MCF 10A (cell line): ENCODE measurements at places on chromosomes 2 and 18. TPM values are rescaled to one million over a fixed set of nuclear protein-coding genes. Genes with fewer than 3 reads are reported as not detected.

The HOXD12 gene
- total RNA-seq, result not detected in 2 replicates

- no peak for DNase-seq
Observed at GRCh38 chr2:203396667-203397066, 68.5 kb downstream of the ABI2 start.

The STARD6 gene
- not detected in 2 replicates for total RNA-seq

- DNase-seq, result no peak
Observed at GRCh38 chr2:114735126-114735525, 292.7 kb downstream of the DPP10 start.

- DNase-seq, result no peak
Observed at GRCh38 chr18:10757946-10758345, 232.1 kb downstream of the NAPG start.

The RAPGEF4 gene
- 0.42 TPM in 1 of 2 replicates, not detected in the other for total RNA-seq

DNA sequence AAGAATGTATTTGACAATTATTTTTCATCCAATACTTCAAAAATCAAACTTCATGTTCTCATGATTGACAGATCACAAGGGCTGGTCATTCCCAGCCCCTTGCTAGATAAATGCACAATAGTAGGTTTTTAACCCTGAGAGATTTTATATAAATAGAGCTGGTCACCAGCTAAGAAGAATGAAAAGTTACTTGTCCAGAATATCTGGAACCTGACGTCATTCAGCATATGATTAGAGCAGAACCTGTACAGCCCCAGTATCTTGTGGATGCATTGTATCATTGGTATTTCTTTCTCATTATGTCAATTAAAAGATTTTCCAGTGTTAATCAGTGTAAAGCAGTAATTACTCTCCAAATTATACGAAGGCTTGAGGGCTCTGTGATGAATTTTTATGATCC lies 202.8 kb upstream of the RND3 start:
- DNase-seq, result no peak

The ALLC gene
- total RNA-seq, result not detected in 2 replicates
